ENCODE measurements at places on chromosomes 4 and X.

GRCh38 chr4:152565333-152565732, 29.4 kb upstream of the FBXW7 start:
- no peak for DNase-seq

- DNase-seq, result no peak
Measured at GRCh38 chrX:152824841-152825374, 5.6 kb downstream of the CETN2 start.

DNA sequence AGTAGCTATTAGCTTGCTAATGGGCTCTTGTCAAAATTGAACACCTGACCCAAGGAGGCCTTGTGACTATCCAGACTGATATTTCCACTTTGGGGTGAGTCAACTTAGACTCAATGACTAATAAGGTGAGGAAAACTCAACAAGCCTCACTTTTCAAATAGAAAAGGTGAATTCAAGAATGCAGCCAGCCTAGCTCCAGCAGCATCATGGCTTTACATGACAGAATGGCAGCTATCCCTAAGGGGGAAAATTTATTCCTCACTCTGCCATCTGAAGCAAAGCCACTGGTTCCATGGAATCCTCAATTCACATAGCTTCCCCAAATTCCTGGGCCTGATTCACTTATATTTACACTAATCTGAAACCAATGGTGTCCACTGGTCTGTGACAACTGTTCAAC, 29.1 kb upstream of the RAB9B start:
- DNase-seq, result no peak

GRCh38 chr4:76589872-76590797, 155.1 kb downstream of the SHROOM3 start:
- no peak for DNase-seq

DNA sequence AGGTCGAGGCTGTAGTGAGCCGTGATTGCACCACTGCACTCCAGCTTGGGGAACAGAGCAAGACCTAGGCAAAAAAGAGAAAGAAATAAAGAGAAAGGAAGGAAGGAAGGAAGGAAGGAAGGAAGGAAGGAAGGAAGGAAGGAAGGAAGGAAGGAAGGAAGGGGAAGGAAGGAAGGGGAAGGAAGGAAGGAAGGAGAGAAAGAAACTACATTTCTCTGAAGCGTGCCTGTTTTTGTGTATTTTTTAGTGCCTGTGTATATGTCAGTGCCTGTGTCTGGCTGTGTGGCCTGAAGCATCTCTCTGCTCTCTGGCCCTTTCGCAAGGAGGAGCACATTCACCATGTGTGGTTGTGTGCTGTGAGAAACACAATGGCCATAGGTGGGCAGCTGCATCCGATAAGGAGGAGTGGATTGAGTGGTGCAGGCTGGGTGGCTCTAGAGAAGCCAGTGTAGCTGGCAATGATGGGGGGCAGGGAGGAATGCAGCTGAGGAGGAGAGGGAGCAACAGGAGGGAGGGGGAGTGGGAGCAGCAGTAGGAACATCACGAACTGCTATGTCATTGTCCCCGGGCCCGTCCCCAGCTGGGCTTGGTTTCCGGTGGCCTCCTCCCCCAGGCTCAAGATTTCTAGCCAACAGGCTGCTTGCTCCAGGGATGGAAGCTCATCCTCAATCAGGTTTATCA, 11.4 kb downstream of the SYN1 start:
- no peak for DNase-seq

GRCh38 chr4:166341992-166342391, 469.0 kb downstream of the TLL1 start:
- no peak for DNase-seq

DNA sequence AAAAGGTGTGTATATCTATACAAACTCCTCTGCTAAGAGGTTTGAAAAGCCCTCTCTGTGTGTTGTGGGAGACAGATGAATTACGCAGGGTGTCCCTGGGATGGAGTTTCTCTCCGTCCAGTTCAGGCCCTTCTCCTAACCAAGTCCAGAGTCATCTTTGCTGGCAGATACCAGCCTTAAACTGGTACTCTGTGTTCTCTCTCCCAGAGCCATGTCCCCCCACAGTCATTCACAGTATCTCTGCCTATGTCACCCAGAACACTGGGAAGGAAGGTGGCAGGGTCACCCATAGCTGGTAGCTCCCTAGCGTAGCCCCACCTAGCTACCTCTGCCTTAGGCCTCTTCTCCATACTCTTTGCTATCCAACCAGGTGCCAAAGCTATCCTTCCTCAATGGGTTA, 8.9 kb downstream of the AMER1 start:
- DNase-seq, result no peak

DNA sequence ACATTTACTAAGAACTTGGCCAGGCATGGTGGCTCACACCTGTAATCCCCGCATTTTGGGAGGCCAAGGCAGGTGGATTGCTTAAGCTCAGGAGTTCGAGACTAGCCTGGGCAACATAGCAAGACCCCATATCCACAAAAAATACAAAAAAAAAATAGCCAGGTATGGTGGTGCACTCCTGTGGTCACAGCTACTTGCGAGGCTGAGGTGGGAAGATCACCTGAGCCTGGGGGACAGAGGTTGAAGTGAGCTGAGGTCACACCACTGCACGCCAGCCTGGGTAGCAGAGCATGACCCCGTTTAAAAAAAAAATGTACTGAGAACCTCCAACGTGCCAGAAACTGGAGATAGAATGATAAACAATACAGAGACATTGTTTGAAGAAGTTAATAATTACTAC, 8.0 kb downstream of the OPRPN start:
- DNase-seq, result no peak

DNA sequence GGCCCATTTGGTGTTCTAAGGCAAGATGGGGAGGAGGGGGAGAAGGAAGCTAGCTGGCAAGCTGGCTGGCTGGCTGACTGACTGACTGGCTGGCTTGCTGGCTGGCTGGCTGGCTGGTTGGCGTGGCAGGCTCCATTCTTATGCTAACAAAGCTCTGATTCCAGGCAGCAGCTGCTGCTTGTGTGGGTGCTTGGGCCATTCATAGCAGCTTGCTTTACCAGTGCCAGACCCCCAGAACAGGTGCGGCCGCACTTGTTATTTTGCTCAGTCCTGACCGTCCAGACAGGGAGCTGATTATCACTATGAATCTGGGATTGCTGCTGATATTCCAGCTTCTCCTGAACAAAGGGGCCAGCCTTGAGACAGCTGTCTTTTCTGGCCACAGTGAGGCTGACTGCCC, 131.2 kb upstream of the PAK3 start:
- DNase-seq, result no peak

- no peak for DNase-seq
Measured at GRCh38 chr4:185011408-185011807, 6.9 kb upstream of the HELT start.

DNA sequence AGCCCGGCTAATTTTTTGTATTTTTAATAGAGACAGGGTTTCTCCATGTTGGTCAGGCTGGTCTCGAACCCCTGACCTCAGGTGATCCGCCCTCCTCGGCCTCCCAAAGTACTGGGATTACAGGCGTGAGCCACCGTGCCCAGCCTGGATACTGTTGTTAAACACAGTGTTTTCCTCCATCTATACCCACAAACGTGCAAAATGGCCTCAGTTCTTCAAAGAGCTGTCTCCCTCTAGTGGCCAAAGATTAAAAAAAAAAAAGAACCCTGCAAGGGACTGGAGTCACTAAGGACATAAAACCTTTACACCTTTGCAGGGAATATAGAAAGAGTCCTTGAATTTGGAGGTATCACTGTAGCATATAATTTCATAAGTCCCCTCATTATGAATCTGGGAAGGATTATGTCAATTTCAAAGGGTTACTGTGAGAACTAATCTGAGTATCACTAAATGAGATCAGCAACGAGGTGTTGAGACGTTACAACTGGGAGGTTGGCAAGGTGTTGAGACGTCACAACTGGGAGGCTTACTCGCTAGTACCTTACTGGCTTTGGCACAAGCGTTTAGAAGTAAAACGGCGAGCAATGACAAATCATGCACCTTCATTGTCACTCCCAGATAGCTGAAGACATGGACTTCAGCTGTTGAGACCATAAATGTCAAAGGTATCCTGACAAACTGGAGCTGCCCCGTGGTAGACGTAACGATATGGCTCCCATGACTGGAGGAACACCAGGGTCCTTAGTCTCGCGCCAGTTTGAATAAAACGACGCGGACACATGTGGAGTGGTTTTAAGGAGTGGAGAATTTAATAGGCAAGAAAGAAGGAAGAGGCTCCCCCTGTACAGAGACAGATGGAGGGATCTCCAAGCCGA, 33.4 kb upstream of the ENPP6 start:
- no peak for DNase-seq

DNA sequence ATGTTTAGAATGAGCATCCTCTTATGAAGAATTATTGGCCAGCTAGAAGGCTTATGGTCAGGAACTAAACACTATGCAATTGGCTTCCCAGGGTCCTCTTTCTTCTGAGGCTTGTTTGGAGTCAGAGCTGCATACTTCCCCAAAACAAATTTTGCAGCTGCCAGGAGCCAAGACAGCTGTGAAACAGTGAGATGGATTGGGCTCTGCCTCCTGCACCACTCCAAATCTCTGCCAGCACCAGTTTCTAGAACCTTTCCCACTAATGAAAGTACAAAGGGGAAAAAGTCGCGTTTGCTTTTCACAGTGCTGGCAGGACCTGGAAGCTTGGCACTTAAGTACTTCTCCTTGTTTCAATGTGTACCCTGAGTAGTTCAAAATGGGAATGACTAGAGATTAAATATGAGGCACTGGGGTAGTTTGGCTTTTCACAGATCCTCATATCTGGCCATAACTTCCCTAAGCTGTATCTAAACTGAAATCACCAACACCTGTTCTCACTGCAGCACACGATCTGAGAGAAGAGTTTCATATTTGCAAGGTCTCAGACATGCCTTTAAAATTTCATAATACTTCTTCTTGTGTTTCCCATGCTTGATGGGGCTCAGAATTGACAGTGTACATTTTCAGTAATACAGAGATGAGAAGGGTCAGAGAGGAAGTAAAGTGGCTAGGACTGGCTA, 20.7 kb upstream of the AR start:
- DNase-seq, result no peak

DNA sequence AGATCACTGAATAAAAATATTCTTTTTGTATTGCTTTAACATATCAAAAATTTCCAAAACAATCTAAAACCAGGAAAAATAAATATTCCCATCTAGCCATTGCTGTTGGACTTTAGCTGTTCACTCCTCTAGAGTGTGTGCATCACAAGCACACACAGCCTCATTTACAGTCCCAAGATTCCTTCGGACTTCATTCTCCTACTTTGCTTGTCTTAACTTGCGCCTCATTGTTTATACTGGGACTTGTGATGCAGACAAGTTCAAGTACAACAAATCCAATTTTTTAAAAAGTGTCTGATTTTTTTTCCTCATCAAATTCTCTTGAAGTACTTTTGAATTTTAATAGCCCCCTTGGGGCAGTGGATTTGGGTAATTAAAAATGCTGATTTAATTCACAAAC, 55.6 kb downstream of the TLL1 start:
- no peak for DNase-seq

GRCh38 chr4:165207016-165207430, 338 bp upstream of the KLHL2 start:
- DNase-seq, result no peak

- no peak for DNase-seq
Measured at GRCh38 chr4:66575008-66575696, 904.9 kb upstream of the EPHA5 start.

DNA sequence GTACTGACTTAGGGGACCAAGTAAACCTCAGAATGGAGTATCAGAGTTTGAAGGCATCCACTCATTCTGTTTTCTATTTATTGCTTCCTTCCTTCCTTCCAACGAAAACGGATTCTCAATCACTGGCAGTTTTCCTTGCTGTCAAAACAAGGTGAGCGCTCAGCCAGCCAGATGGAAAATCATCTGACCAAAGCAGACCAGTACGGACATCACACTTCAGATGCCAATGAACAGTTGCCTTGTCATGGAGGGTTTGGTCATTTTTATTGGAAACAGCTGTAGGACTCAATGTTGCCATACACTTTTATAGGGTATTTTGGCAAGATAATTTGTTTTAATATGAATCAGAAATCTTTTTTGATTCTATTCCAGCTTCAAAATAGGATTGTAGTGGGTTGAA, 16.6 kb downstream of the GEMIN8 start:
- DNase-seq, result no peak

DNA sequence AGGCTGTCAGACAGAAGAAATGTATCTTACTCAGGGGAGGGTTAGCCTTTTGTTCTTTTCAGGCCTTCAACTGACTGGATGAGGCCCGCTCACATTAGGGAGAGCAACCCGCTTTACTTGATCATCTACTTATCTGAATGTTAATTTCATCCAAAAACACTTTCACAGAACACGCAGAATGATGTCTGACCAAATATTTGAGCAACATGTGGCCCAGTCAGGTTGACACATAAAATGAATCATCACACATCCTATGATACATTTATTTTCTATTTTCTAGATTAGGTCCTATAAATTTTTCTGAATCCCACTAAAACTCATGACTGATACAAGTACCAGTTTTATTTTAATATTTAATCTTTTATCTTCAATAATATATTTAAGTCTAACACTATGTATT, 260.3 kb downstream of the IL15 start:
- no peak for DNase-seq

GRCh38 chr4:73376976-73377375, 27.1 kb upstream of the ALB start:
- no peak for DNase-seq

DNA sequence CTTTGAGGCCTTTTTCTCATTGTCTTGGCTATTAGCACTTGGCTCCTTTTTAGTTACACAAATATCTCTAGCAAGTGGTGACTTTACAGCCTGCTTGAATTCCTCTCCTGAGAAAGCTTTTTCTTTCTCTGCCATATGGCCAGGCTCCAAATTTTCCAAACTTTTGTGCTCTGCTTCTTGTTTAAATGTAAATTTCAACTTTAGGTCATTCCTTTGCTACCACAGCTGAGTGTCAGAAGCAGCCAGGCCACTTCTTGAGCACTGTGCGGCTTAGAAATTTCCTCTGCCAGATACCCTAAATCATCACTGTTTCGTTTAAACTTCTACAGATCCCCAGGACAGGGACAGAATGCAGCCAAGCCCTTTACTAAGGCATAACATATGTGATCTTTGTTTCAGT, 222.4 kb downstream of the FBXO8 start:
- no peak for DNase-seq

- DNase-seq, result no peak
Measured at GRCh38 chr4:104964410-104965175, 182.1 kb upstream of the TET2 start.

- DNase-seq, result peak; percentile 88
Measured at GRCh38 chr4:6343939-6344408, 74.3 kb downstream of the WFS1 start.
